Suprapubic skin (tissue), 4 donors: ENCODE measurements at places on chromosomes 3 and 15.

- DNase-seq, result no peak
These were observed 324.1 kb upstream of the ICE2 start for GRCh38 chr15:60803059-60803458.

GRCh38 chr3:18469775-18470174 is 44.6 kb upstream of the SATB1 start:
- DNase-seq, result no peak

DNA sequence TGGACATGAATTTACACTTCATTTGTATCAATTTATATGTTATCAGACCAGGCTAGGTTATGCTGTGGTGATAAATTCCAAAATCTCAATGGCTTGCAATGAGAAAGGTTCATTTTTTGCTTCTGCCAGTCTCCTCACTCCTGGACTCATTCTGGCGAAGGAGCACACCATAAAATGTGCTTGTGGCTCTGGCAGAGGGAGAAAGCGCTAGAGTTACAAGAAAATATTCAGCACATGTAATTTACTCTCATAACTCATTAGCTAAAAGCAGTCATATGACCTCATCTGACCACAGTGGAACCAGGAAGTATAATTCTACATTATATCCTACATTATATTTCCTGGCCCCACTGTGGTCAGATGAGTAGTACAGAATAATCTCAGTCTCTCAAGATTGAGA is 193.8 kb downstream of the BCHE start:
- DNase-seq, result no peak

- DNase-seq, result no peak
These were observed 138.3 kb downstream of the UACA start for GRCh38 chr15:70625011-70625410.

DNA sequence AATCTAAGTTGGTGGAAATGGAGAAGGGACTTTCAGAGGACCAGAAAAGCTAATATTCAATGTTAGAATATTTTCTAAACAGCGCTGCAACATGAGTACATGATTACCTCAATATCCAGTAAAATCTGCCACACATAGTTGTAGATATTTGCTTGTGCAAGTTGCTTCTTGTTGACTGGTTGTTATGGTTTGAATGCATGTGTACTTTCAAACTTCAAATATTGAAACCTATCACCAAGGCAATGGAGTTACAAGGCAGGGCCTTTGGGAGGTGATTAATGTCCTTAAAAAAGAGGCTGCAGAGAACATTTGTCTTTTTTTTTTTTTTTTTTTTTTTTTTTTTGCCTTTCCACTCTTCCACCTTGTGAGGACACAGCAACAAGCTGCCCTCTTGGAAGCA is 49.9 kb downstream of the TMCO5A start:
- DNase-seq, result no peak
